ENCODE measurements at places on chromosomes 2 and 18.

DNA sequence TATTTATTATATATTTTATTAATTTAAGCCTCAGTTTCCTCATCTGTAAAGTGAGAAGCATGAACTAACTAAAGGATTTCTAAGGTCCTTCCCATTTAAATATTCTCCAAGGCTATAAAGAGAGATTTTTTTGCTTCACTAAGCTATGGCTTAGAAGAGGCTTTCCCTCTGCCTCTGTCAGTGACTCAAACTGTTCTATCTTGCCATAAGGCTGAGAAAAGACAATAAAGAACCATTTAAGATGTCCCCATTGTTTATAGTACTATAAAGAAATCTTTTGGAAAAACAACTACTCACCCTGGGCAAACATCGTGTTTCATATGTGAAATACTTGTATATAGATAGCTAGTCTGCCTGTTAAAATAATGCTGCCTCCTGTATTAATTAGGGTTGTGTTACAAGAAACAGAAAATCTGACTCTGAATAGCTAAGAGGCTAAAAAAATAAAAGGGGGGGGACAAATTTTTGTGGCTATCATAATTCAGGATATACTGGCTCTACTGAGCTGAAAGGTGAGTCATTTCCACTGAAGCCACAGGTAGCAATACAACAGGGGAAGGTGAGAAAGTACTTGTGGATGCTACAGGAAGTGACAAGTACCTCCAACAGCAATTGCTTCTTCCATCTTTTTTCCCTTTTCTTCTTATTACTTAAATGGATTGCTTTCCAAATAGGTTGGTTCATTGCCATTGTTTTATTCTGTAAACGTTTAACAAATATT, 25.4 kb downstream of the EPHA4 start:
- no peak for DNase-seq

- no peak for DNase-seq
Observed at GRCh38 chr2:230685178-230685577, 27.5 kb upstream of the CAB39 start.

DNA sequence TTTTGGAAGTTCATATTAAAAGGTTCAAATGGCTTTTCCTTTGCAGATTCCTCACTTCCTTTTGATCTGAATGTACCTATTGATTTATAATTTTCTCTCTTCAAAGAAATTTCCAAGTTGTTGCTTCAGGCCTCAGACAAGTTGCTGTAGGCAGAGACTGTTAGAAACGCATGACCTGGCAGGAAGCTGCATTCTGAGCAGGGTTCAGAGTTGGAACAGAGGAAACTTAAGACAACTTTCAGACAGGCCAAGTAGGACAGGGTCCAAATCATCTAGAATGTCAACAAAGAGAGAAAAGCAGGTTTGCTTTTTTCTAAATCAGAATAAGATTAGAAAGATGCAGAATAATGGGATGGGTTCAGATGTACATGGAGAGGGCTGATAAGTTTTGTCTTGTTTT, 416.3 kb downstream of the LRP1B start:
- DNase-seq = no peak

GRCh38 chr18:50805732-50806131, 14.1 kb downstream of the MRO start:
- peak; percentile 11 for DNase-seq

GRCh38 chr2:230956827-230957755, 32.0 kb upstream of the GPR55 start:
- no peak for DNase-seq

GRCh38 chr2:120456867-120457266, 110.9 kb downstream of the INHBB start:
- DNase-seq = no peak

DNA sequence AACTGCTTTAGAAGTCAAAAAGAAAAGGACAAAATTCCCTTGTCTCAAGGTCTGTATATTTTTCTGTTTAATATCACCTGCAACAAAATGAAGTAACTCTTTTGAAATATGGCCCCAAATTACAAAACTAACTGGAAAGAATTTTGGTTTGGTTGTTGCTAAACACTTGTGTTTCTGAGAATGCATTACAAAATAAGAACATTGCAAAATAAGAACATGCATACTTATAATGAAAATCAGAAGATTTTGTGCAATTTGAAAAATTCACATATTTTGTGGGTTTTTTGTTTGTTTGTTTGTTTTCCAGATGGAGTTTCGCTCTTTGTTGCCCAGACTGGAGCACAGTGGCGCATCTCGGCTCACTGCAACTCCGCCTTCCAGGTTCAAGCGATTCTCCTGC, 21.8 kb downstream of the NDUFB3 start:
- DNase-seq = no peak

- DNase-seq = no peak
Observed at GRCh38 chr2:233261819-233262555, 10.5 kb downstream of the ATG16L1 start.

- DNase-seq = no peak
Observed at GRCh38 chr18:71437511-71437910, 1106.6 kb downstream of the CBLN2 start.

DNA sequence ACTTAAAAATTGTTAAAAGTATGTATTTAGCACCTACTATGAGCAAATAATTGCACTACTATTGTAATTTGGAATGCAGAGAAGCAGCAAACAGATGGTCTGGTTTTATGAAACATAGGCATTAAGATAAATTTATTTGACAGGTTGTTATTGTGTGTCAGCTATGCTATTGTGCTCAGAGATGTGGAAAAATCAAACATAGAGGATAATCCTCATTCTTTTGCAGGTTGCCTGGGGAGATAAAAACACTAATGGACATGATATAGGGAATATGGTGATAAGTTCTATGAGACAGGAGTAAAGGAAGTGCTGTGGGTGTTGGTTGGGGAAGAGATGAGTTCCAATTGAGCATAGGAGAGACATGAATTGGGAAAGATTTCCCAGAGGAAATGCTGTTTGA, 71.3 kb downstream of the PPP1R1C start:
- no peak for DNase-seq

DNA sequence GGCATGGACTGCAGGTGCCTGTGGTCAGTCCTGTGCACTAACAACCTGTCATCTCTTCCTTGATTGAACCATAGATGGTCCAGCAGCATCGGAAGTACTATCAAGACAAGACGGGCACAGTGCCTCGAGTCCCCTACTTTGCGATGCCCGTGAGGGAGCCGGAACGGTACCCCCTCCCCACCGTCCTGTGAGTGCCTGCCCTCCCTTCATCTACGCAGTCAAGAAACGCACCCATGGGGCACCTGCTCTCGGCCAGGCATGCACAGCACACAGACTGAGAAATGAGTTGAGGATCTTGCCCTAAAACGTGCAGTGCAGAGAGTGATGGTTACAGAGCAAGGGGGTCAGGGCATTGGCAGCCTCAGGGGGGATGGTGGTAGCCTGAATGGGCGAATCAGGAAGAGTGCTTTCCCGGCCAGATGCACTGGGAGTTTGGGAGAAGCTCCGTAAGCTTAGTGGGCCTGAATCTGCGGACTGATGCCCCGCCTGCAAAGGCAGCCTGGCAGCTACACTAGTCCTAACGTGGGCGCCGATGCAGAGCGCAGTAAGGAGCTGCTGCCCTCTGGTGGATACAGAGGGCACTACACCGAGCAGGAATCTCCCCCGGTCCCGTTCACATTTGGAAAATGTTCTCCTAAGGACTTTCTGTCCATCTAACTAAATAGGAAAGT, 63.6 kb downstream of the CIB4 start:
- DNase-seq = peak; percentile 40

- DNase-seq = no peak
Observed at GRCh38 chr18:32289483-32290075, 99.7 kb downstream of the MEP1B start.

DNA sequence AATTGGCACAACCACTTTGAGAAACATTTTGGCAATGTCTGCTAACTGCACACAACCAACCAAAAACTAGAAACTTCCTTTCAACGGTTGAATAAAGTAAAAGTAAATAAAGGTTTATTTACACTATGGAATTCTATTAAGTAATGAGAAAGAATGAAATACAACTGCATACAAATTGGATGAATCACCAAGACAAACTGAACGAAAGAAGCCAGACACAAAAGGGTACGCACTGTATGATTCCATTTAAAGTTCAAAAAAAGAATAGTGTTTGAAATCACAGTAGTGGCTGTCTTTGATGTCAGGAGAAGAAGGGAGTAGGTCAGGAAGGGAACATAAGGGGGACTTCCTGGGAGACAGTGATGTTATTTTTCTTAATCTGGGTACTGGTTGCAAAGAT, 46.5 kb upstream of the SULT1C3 start:
- no peak for DNase-seq

GRCh38 chr2:8496079-8496478, 185.8 kb upstream of the ID2 start:
- DNase-seq = no peak

DNA sequence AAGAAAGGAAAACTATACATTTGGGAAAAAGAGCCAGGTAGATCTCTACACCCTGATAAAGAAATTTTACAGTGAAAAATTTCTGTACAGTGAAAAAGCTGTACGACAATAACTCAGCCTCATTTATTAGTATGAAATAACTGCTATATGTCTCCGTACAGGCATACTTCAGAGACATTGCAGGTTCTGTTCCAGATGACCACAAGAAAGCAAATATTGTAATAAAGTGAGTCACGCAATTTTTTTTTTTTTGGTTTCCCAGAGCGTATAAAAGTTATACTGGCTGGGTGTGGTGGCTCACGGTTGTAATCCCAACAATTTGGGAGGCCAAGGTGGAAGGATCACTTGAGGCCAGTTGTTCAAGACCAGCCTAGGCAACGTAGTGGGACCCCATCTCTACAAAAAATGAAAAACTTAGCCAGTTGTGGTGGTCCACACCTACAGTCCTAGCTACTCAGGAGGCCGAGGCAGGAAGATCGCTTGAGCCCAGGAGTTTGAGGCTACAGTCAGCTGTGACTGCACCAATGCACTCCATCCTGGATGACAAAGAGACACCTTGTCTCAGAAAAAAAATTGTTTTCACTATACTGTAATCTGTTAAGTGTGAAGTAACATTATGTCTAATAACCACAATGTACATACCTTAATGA, 28.2 kb upstream of the AMMECR1L start:
- DNase-seq = no peak

DNA sequence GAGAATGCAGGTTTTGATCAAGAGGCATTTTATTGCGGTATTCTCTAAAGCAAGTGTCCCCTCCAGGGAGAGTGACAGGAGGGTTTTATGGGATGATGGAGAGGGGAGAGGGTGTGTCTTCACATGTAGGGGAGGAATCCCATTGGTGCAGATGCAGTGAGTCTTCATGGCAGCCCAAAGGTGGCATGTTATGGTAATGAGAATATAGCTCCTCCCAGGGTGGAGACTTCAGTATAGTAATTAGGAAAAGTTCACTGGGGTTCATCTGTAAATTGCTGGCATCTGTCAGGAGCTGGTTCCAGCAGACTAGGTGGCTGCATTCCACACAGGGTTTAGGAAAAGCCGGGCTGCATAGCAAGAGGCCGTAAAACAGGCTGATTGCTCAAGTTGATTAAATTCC, 230.7 kb upstream of the CCDC68 start:
- DNase-seq = no peak

- no peak for DNase-seq
Observed at GRCh38 chr2:10019174-10019573, 24.2 kb upstream of the KLF11 start.

DNA sequence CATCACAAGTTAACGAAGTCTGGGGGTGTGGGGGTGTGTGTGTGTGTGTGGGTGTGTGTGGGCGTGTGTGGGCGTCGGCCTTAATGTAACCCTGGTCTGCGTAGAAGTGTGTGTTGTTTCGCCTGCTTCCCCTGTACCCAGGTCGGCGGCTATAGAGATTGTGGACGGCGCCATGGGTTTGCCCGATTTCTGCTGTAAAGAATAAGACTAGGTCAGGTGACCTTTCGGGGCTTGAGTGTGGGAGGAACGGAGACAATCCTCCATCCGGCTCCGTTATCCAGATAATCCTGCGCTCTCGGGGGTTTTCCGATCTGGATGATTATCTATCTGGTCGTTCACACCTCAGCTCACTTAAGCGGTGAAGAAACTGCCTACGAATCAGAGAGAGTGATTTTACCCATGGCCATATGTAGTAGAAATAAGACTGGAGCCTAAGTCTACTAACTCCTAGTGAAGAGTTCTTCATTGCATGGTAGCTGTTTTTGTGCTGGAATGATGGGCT, 543 bp downstream of the HADHB start:
- no peak for DNase-seq

DNA sequence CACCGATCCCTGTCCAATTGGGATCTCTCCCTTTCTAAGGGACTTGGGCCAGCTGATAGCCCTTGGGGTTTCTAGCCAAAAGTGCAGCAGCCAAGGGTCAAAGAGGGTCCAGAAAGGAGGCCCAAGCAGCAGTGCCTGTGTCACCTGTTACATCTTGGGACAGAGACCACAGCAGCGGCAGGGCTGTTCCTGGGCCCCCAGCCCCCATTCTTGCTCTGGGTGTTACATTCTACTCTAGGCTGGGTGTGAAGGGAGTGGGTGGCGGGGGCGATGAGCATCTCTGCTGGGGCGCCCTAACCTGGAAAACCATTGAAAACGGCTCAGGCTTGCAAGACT, 1.2 kb downstream of the PAX3 start:
- DNase-seq = no peak

DNA sequence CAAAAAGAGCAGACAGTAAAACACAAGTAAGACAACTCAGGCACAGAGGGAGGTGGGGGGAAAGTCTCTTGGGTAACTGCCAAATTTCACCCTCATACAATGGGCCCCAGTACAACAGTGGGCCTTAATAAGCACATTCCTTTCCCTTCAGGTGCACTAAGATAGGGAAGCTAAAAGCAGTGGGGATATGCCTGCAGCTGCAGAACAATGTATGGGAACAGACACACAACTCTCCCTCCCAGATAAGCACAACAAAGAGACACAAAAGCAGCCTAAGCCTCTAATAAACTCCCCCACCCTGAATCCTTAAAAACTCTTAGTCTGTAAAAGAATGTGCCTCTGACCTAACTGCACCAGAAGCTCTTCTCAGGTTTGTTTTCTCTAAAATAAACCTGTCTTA, 24.5 kb downstream of the GALNT14 start:
- DNase-seq = no peak

GRCh38 chr2:158776231-158776630, 18.9 kb upstream of the DAPL1 start:
- no peak for DNase-seq

DNA sequence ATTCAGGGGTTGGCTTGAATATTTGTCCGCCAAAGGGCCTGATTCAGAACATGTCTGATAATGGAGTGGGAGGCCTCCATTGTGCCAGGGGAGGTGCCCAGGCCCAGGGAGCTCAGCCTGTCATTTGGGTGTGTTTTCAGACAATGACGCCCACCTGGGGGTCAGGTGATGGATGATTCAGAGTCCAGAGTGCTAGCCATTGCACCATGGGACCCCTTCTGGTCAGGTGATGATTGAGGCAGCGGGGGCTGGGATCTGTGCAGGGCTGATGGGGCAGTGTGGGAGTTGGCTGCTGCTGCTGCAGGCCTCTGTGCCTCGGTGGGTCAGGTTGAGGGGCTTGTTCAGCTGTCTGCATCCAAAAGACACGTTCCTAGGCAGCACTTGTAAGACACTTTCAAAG, 8.3 kb upstream of the ARHGEF4 start:
- no peak for DNase-seq

DNA sequence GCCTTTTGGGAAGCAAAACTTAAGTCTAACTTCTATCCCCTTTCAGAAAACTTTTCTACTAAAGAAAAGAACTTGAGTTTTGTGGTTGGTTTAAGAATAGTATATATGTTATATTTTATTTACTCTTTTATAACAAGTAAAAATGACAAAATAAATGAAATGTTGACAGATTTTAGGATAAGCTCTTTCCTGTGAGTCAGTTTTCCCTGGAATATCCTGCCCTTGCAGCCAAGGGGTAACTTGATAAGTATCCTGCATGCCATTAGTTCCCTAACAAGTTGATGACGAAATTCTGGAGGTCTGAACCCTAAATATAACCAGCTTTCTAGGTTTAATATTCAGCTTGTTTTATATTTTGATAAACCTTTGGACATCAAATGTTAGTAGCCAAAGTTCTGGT, 7.3 kb upstream of the HTR2B start:
- no peak for DNase-seq

Measured in stimulated activated CD8-positive, alpha-beta memory T cell treated with anti-CD3 and anti-CD28 coated beads, Interleukin-15, amount 100 ng/mL, for 48 hours (primary cell).